Colonic mucosa (tissue), 4 donors: ENCODE measurements at places on chromosomes 13 and 19.

DNA sequence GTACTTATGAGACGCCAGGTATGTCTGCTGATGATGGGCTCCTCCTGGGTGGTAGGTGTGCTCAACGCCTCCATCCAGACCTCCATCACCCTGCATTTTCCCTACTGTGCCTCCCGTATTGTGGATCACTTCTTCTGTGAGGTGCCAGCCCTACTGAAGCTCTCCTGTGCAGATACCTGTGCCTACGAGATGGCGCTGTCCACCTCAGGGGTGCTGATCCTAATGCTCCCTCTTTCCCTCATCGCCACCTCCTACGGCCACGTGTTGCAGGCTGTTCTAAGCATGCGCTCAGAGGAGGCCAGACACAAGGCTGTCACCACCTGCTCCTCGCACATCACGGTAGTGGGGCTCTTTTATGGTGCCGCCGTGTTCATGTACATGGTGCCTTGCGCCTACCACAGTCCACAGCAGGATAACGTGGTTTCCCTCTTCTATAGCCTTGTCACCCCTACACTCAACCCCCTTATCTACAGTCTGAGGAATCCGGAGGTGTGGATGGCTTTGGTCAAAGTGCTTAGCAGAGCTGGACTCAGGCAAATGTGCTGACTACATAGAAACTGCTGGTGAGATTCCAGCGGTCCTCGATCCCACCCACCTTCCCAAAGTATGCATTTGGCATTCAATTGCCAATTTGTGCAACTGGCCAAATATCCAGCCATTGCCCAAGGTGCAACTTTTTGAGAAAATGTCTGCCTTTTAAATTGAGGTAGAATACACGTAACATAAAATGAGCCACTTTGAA is 10.2 kb downstream of the OR2Z1 start:
- H3K4me3 ChIP-seq = no peak overlapping the region
- no peaks in the 10 kb centered on the region for H3K4me1 ChIP-seq
- no peaks in the 10 kb centered on the region for H3K27me3 ChIP-seq
- DNase-seq = no peak
- H3K36me3 ChIP-seq = no peaks in the 10 kb centered on the region

GRCh38 chr19:57655443-57655842 is 13.3 kb upstream of the ZSCAN4 start:
- no peak overlapping the region for H3K27ac ChIP-seq
- H3K27me3 ChIP-seq = no peaks in the 10 kb centered on the region
- H3K4me1 ChIP-seq = no peaks in the 10 kb centered on the region

GRCh38 chr13:71493189-71493588 is 373.8 kb downstream of the DACH1 start:
- no peaks in the 10 kb centered on the region for H3K27me3 ChIP-seq
- H3K36me3 ChIP-seq = no peaks in the 10 kb centered on the region
- H3K27ac ChIP-seq = no peak overlapping the region
- no peak for DNase-seq
- H3K4me3 ChIP-seq = no peak overlapping the region

GRCh38 chr13:44132710-44133109 is 240.9 kb upstream of the SERP2 start:
- no peak overlapping the region for H3K4me3 ChIP-seq
- H3K36me3 ChIP-seq = no peaks in the 10 kb centered on the region
- H3K4me1 ChIP-seq = no peaks in the 10 kb centered on the region
- H3K27ac ChIP-seq = no peak overlapping the region

DNA sequence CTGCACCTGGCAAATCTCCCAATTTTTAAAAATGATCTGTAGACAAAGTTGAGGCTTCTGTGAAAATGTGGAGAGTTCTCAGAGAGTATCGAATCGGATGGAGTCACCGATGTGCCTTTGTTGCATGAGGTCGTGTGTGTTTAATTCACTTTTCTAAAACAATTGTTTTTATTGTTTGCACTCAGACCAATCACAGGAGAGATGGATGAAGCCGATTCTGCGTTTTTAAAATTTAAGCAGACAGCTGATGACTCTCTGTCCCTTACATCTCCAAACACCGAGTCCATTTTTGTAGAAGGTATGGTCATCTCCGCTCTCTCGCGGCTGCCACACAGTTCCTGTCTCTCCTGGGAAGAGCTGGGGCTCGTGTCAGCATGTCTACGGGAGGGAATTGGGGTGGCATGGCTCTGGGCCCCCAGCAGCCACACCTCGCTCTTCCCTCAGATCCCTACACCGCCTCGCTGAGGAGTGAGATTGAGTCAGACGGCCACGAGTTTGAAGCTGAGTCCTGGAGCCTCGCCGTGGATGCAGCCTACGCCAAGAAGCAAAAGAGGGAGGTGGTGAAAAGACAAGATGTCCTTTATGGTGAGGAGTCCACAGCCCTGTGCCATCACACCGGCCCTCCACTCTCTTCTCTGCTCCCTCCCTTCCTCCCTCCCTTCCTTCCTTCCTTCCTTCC is 47.2 kb downstream of the PEX11G start:
- H3K27me3 ChIP-seq = no peaks in the 10 kb centered on the region
- no peak for DNase-seq
- H3K4me1 ChIP-seq = no peaks in the 10 kb centered on the region

- peak overlapping the region; percentile 88 for H3K4me3 ChIP-seq
- H3K36me3 ChIP-seq = no peaks in the 10 kb centered on the region
- peak; percentile 61 for DNase-seq
- no peaks in the 10 kb centered on the region for H3K27me3 ChIP-seq
- H3K27ac ChIP-seq = peak overlapping the region; percentile 99
Measured at GRCh38 chr19:32404933-32405430, 588 bp upstream of the DPY19L3 start.

- H3K4me3 ChIP-seq = no peak overlapping the region
- no peaks in the 10 kb centered on the region for H3K36me3 ChIP-seq
- no peak for DNase-seq
- H3K27me3 ChIP-seq = peaks cover 81% of the 10 kb centered on the region
- H3K27ac ChIP-seq = no peak overlapping the region
Measured at GRCh38 chr13:112071723-112072533, 5.0 kb downstream of the SOX1 start.

DNA sequence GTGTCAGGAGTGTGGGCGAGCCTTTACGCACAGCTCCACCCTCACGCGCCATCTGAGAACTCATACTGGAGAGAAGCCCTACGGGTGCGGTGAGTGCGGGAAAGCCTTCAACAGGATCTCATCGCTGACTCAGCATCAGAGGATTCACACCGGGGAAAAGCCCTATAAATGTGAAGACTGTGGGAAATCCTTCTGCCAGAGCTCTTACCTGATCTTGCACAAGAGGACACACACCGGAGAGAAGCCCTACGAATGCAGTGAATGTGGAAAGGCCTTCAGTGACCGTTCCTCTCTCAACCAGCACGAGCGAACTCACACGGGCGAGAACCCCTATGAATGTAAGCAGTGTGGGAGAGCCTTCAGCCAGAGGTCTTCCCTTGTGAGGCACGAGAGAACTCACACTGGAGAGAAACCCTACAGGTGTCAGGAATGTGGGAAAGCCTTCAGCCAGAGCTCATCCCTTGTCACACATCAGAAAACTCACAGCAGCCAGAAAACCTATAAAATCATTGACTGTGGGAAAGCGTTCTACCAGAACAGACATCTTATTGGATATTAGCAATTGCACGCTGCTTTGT is 6.9 kb upstream of the ZNF555 start:
- no peaks in the 10 kb centered on the region for H3K4me1 ChIP-seq
- no peaks in the 10 kb centered on the region for H3K27me3 ChIP-seq
- H3K36me3 ChIP-seq = peaks cover 6% of the 10 kb centered on the region
- H3K27ac ChIP-seq = no peak overlapping the region
- H3K4me3 ChIP-seq = no peak overlapping the region

GRCh38 chr19:19050104-19050503 is 13.7 kb upstream of the SLC25A42 start:
- H3K4me1 ChIP-seq = no peaks in the 10 kb centered on the region
- H3K27me3 ChIP-seq = no peaks in the 10 kb centered on the region
- no peak overlapping the region for H3K4me3 ChIP-seq
- peaks cover 10% of the 10 kb centered on the region for H3K36me3 ChIP-seq
- no peak for DNase-seq

DNA sequence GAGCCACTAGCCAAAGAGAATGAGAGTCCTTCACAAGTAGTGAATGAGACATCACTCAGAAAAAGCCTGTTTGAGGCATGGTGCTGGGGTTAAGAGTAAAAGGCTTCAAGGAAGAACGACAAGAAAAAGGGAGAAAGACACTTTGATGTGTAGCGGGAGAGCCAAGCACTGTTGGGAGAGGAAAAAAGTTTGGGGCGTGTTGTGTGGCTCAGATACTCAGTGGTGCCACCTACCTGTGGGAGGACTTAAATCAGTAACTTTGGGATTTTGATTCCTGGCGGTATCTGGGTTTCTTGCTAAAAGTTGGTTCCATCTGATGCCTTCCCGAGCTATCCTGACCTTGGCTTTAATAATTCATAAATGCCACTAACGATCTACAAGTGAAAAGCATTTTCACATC is 12.3 kb downstream of the ELSPBP1 start:
- H3K36me3 ChIP-seq = no peaks in the 10 kb centered on the region
- H3K27ac ChIP-seq = no peak overlapping the region

DNA sequence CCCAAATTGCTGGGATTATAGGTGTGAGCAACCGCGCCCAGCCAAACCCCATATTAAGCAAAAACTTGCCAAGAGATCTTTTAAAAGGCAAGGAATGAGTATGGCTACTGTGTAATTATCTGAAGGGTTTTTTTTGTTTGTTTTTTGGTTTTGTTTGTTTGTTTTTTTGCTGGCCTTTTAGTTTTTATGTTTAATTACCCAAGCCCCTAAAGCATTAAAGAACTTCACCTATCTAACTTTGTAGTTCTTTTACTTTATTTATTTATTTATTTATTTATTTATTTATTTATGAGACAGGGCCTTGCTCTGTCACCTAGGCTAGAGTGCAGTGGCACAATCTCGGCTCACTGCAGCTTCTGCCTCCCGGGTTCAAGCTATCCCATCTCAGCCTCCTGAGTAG is 40.3 kb upstream of the GARRE1 start:
- H3K27ac ChIP-seq = no peak overlapping the region
- no peaks in the 10 kb centered on the region for H3K4me1 ChIP-seq
- H3K27me3 ChIP-seq = no peaks in the 10 kb centered on the region
- no peak for DNase-seq

DNA sequence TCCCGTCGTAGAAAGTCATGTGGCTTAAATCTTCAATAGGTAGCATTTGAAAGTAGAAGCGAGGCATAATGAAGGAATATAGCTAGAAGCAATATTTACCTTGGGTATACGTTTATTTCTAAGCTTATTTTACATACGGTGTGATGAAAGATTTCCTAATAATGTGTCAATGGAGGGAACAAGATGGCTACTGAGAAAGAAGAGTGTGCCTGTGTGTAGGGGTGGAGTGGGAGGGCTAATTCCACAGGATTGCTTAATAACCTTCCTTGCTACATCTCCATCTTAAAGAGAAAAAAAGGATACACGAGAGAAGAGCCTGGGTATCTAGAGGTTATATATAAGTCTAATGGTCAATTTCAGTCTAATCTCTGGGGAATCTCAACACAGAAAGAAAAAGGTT is 2.0 kb downstream of the SPART start:
- H3K4me1 ChIP-seq = no peaks in the 10 kb centered on the region
- no peak overlapping the region for H3K4me3 ChIP-seq
- no peak overlapping the region for H3K27ac ChIP-seq
- H3K36me3 ChIP-seq = no peaks in the 10 kb centered on the region

- H3K4me3 ChIP-seq = no peak overlapping the region
- no peaks in the 10 kb centered on the region for H3K36me3 ChIP-seq
- no peak overlapping the region for H3K27ac ChIP-seq
- H3K4me1 ChIP-seq = no peaks in the 10 kb centered on the region
- DNase-seq = no peak
- no peaks in the 10 kb centered on the region for H3K27me3 ChIP-seq
Measured at GRCh38 chr13:73972545-73972944, 161.7 kb downstream of the KLF12 start.

DNA sequence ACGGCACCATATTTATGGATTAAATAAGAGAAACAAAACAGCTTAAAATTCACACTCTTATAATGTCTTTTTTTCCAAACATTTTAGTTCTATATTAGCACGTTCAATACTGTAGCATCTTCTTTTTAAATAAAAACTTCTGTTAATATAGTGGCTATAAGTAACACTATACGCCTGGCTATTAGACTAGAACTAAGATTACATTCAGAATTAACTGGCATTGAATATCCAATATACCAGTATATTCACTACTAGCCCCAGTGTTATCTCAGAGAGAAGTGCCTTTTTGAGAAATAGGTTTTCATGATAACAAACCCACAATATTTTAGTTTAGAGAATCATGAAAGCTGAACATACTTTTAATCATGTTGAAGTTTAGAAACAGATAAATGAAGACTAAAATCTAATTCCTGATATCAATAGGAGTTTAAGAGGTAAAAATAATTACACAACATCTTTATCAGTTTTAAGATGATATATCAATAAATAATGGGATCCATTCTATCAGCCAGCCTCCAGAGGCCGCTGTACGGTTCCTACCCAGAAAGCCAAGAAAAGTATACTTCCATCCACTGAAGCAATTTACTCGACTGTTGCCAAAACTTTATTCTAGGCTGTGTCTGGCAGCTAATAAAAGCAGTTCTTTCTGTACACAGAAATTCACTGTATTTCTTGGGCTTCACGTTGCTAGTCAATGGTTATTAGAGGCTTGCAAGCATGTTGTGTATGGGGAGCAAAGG is 1113.4 kb upstream of the MIR17HG start:
- H3K27me3 ChIP-seq = no peaks in the 10 kb centered on the region
- H3K36me3 ChIP-seq = no peaks in the 10 kb centered on the region
- H3K4me3 ChIP-seq = no peak overlapping the region
- H3K27ac ChIP-seq = no peak overlapping the region
- no peak for DNase-seq

- peak; percentile 15 for DNase-seq
- H3K4me3 ChIP-seq = no peak overlapping the region
- no peak overlapping the region for H3K27ac ChIP-seq
- H3K36me3 ChIP-seq = no peaks in the 10 kb centered on the region
- H3K27me3 ChIP-seq = no peaks in the 10 kb centered on the region
- no peaks in the 10 kb centered on the region for H3K4me1 ChIP-seq
Measured at GRCh38 chr13:110245416-110245899, 61.5 kb downstream of the COL4A1 start.

- no peaks in the 10 kb centered on the region for H3K27me3 ChIP-seq
- no peaks in the 10 kb centered on the region for H3K36me3 ChIP-seq
- no peaks in the 10 kb centered on the region for H3K4me1 ChIP-seq
- no peak overlapping the region for H3K27ac ChIP-seq
Measured at GRCh38 chr13:66128692-66129269, 1101.4 kb downstream of the PCDH9 start.
